Pulmonary artery endothelial cell (primary cell): ENCODE measurements at places on chromosomes 12 and 14.

GRCh38 chr14:21382886-21383847, 652 bp downstream of the SUPT16H start:
- DNase-seq = no peak

GRCh38 chr12:50402264-50403000, 1.7 kb downstream of the LARP4 start:
- no peak for DNase-seq

GRCh38 chr14:94805680-94806288, 35.9 kb upstream of the GSC start:
- no peak for DNase-seq

DNA sequence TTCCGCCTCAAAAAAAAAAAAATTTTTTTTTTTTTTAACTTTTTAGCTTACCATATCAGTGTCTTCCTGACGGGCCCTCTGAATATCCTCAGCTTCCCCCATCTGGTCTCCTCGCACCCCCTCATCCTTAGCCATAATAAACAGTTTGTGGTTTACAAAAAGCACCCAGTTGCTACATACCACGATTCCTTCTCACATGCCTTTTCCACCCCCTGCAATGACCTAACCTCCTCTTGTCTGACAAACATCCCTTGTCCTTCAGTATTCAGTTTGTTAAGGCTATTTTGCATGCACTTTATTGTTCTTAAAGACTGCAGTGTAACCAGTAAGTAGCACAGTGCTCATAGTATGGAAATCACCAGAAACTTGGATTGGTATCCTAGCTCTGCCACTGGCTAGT, 88.5 kb downstream of the PPM1H start:
- DNase-seq = no peak

- DNase-seq = no peak
These were observed 158.2 kb upstream of the DIO3 start for GRCh38 chr14:101402936-101403660.

GRCh38 chr14:23513818-23514643, 37.5 kb downstream of the ZFHX2 start:
- no peak for DNase-seq

GRCh38 chr14:95229749-95230148, 72.4 kb upstream of the DICER1 start:
- DNase-seq = no peak

DNA sequence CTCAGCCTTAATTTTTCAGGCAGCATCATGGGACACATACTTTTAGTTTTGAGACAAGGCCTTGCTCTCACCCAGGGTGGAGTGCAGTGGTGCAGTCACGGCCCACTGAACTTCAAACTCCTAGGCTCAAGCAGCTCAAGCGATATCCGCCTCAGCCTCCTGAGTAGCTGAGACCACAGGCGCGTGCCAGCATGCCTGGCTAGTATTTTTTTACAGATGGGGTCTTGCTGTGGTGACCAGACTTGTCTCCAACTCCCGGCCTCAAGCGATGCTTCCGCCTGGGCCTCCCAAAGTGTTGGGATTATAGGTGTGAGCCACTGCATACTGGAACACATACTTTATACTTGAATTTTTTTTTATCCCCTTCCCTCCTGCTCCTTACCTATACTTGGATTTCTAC, 2.8 kb downstream of the RDH5 start:
- DNase-seq = no peak

DNA sequence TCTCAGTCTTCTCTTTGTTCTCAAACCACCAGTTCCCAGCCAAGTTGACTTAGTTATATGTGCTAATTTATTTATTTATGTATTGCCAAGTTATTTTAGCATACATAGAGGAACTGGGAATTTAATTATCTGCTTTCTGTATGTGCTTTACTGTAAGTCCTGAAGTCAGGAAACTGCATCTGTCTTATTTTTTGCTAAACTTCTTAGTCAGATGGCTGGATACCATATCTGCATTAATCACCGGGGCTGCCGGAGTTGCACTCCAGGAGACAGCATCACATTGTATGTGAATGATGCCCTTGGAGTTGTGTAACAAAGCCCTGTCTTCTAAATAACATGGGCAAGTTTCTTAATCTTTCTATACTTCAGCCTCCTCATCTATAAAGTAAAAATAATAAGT, 96.2 kb downstream of the MON2 start:
- DNase-seq = no peak

DNA sequence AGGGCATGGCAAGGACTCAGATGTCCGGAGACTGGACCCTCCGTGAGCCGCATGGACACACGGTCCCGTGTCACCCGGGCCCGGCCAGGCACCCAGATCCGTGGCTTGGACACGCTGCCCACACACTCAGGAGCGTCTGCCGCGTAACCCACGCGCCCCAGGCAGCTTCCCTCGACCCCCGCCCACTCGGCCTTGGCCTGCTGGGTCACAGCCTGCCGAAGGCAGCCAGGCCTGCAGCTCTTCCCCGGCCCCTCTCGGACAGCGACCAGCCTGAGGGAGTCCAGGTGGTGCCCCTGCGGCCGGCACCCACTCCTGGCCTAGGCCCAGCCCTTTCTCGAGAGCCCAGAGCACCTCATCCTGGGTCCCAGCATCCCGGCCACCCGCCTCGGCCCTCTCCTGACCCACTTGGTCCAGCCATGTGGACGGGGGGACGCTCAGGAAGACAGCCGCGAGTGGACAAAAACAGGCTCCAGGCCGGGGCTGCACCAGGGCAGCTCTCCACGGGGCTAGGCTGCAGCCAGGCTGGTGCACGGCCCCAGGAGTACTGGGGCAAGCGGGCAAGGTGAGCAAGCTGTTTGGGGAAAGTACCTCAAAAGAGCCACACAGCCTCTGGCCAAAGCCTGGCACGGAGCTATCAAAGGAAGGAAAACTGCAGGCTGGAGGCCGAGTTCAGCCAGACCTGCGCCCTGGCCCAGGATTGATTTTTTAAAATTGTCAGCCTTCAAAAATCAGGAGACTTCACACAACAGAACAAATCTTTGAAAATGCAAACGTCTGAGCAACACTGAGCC, 6.5 kb downstream of the AKT1 start:
- no peak for DNase-seq

GRCh38 chr14:106564058-106564643, 1037.8 kb downstream of the TMEM121 start:
- no peak for DNase-seq

GRCh38 chr12:131537267-131537958, 173.5 kb upstream of the SFSWAP start:
- DNase-seq = no peak

DNA sequence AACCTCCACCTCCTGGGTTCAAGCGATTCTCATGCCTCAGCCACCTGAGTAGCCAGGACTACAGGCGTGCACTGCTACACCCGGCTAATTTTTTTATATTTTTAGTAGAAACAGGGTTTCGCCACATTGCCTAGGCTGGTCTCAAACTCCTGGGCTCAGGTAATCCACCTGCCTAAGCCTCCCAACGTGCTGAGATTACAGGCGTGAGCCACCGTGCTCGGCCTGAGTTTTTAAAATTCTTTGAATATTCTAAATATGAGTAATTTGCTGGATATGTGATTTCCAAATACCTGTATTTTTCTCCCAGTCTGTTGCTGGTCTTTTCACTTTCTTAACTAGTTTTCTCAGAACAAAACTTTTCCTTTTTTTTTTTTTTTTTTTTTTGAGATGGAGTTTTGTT, 27.4 kb downstream of the GIT2 start:
- no peak for DNase-seq

DNA sequence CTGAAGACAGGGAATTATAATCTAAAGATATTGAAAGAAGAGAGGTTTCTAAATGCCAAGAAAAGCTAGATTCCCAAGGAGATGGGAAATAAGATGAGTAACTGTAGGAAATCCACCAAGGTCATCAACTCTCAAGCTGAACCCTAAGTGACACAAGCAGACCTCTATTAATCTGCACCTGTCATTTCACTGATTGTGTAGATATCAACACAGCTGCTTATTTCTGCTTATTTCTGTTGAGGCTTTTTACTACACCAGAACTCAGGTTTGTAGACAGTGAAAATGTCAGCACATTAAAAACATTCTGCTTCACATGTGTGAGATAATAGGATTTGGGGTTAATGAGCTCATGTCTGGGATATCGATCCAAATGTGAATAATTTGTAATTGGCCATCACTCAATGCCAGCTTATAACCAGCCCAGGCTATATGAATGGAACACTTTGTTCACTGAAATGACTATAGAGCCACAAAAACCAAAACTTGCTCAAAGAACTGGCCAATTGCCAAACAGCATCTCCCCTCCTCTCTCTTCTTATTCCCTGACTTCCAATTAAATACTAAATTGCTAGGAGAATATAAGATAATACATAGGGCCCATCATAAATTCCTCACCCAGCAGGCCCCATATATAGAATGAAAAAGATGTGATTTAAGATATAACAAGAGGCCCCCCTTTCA, 188.7 kb upstream of the ARID2 start:
- no peak for DNase-seq

GRCh38 chr14:55864890-55865655, 253.1 kb upstream of the PELI2 start:
- DNase-seq = no peak

- no peak for DNase-seq
These were observed 193.0 kb downstream of the C12orf50 start for GRCh38 chr12:87836190-87836589.

- no peak for DNase-seq
These were observed 259.0 kb upstream of the E2F7 start for GRCh38 chr12:77324416-77324762.

DNA sequence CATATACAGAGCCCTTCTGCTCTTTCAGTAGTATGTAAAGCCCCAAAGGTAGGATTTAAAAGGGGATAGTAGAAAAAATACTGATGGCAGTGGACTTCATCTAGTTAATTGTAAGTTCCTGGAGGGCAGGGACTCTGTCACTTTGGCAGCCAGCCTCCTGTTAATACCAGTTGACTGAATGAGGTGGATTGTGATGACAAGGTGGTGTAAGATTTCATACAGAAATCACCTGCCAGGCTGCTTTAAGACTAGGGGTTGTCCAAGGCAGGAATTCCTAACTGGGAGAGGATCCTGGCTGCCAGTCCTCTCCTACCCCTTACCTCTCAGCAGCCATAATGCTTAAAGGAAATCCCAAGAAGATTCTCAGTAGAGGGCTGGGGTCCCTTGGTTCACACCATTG, 7.3 kb downstream of the DYRK2 start:
- DNase-seq = no peak

- DNase-seq = no peak
These were observed 498.2 kb downstream of the GLT1D1 start for GRCh38 chr12:129351481-129351880.

DNA sequence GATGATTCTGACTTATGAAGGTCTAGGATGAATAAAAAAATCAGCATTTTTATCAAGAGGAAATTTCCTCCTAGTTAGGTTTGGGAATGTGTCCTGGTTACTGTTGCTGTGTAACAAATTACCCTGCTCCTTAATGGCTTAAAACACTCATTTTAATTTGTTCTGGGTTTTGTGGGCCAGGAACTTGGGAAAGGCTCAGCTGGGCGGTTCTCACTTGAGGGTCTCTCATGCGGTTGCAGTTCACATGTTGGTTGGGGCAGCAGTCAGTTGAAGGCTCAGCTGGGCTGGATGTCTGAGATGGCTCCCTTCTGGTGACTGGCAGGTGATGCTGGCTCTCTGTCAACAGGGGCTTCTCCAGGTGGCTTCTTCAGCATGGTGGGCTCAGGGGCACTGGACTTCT, 214.6 kb downstream of the RBM19 start:
- DNase-seq = no peak

- DNase-seq = no peak
These were observed 5.2 kb downstream of the AVIL start for GRCh38 chr12:57813111-57813970.

GRCh38 chr12:24363177-24363754, 413.8 kb upstream of the SOX5 start:
- DNase-seq = no peak

DNA sequence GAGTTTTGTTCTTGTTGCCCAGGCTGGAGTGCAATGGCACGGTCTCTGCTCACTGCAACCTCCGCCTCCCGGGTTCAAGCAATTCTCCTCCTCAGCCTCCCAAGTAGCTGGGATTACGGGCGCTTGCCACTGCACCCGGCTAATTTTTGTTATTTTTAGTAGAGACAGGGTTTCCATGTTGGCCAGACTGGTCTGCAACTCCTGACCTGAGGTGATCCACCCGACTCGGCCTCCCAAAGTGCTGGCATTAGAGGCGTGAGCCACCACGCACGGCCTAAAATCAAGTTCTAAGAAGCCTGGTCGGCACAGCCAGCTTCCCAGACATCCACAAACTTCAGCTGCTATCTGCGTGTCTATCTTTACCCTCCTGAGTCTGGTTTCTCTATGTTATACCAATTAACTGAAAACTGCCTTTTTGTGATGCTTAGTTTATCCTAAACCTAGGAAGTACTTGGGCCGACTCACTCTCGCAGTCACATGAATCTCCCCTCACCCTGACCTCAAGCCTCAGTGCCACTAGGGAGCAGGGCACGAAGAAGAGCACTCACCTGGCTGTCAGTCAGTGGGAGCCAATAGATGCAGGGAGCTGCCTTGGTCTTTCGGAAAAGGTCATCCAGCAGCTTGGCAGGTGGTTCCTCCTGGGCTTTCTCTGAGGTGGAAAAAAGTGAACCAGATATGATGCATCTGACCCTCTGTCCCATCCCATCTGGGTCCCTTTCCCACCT, 3.4 kb upstream of the CDH24 start:
- DNase-seq = no peak

- DNase-seq = no peak
These were observed 8.2 kb upstream of the PAWR start for GRCh38 chr12:79698966-79699365.

GRCh38 chr12:68483592-68484383, 126.9 kb upstream of the RAP1B start:
- no peak for DNase-seq

DNA sequence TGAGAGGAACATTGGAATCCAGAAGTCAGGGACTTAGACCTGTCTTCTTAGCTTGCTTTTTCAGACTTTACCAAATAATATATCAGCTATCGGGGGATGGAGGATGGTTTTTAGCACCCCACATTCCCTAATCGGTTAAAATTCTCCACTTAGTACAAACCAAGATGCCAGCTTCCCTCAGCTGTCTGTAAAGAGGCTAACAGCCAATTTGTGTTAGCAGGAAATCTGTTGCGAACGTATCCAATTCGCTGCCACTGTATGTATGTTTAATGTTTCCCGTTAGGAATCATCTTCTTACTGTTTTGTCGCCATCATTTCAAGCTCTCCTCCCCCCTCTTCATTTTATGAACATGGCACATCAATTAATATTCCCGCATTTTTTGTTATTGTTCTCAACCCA, 289.0 kb downstream of the BCL11B start:
- no peak for DNase-seq

DNA sequence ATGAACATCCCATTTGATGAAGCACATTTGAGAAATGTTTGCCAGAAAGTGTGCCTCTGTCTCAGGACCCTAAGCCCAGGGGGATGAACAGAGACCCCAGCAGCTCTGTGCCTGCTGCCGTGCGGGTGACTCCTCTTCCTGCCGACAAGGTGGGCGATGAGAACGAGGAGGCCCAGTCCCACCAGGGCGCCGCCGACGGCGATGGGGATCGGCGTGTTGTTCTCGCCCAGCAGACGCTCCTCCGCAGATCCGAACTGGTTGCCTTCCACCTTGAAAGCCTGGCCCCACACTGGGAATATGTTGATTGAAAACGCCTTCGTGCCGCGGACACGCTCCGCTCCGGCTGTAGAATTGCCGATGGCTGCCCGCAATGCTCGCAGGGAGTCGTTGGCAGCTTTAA, 44.1 kb downstream of the LRTM2 start:
- no peak for DNase-seq
